NK-92 treated with Interleukin-12 subunit alpha and Interleukin-12 subunit beta, amount 100 ng/mL, for 24 hours (cell line): ENCODE measurements at places on chromosomes 4 and X.

DNA sequence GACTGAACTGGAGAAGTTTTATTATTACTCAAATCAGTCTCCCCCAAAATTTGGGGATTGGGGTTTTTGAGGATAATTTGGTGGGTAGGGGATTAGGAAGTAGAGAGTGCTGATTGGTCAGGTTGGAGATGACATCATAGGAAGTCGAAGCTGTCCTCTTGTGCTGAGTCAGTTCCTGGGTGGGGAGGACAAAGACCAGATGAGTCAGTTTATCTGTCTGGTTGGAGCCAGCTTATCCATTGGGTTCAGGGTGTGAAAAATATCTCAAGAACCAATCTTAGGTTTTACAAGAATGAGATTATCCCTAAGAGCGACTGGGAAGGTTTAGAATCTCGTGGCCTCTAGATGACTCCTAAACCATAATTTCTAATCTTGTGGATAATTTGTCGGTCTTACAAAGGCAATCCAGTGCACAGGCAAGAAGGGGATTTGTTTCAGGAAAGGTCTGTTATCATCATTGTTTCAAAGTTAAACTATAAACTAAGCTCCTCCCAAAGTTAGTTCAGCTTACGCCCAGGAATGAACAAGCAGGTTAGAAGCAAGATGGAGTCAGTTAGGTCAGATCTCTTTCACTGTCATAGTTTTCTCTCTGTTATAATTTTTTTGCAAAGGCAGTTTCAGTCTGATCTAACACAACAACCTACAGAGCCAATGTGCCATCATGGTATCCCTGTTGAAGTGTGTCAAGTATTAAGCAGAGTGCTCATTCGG lies 274.5 kb downstream of the SLC7A11 start:
- DNase-seq = no peak

DNA sequence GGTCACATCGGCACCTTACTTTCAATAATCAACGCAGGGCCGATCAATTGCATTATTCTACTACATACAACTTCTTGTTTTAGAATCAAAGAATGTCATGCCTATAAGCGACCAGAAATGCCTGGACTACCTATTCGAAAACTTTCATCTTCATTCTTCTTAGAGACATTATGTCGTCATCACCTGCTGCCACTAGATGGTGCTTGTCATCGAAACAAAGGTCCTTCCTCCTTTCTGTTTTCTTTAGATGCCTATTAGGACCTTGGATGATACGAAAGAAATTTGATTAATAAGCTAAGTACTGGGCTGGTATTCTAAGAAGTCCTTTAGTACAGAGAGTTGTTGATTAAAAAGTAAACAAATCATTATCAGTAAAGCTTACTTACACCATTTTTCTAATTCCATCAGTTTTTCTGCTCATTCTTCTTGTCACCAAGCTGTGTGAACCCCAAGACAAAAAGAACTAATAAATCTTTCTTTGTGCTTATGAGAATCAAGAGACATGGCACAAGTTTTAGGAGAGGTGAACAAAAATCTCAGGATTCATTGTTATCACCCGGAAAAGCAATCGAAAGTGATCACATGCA lies 154.5 kb upstream of the SLC4A4 start:
- no peak for DNase-seq

DNA sequence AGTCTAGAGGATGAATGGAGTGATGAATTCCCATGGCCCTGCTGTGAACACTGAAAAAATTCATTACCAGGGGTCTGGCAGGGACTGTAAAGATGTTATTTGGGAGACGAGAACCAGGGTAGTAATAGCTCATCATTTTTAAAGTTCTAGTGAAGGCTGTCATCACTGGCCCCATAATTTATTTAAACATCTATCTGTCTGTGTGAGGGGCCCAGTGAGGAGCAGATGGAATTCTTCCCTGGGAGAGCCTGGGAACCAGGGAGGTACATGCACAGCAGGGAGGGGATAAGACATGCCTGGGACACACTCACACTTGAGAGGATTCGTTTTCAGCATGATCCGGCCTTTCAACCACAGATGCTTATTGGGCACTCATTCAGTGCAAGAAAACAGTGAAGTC lies 162.0 kb downstream of the PDGFRA start:
- no peak for DNase-seq

DNA sequence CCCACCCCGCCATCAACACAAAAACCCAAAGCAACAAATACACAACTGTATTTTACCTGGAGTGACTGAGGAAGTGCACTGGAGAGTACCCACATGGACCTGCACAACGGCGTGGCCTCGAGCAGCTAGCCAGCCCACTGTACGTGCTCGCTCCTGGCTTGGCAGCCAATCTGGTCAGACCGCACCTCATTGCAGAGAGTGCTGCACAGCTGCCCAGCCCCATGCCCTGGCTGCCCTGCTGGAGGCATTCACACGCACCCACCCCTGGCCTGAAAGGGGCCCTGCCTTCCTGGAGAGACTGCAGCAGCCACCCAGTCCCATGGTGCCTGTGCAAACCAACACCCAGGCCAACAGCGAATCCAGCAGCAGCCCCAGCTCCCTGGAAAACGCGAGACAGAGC lies 116.3 kb downstream of the GALNTL6 start:
- DNase-seq = no peak

DNA sequence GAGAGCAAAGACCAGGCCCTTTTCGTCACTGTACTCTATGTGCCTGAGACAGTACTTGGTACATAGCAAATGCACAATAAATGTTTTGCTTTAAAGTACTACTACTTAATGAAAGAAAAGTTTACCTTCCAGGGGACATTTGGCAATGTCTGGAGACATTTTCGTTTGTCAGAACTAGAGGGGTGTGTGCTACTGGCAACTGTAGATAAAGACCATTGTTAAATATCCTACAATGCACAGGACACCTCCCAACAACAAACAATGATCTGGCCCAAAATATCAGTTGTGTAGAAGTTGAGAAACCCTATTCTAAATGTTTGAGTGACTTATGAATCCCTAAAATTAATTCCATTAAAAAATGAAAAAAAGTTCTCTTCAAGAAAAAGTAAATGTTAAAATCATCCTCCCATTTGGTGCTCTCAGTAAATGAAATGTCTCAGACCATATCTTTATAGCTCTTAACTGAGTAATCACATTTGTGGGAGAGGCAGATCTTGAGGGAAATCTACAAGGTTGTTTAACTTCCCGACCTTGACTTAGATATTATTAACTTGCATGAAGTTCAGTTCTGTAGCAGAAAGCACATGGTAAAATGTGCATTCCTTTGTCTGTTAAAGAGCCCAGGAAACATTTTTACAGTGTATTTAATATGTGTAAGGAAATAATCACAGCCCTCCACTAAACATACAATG lies 18.5 kb downstream of the EGFL6 start:
- DNase-seq = no peak

GRCh38 chr4:5996641-5997040 lies 21.6 kb downstream of the C4orf50 start:
- no peak for DNase-seq

DNA sequence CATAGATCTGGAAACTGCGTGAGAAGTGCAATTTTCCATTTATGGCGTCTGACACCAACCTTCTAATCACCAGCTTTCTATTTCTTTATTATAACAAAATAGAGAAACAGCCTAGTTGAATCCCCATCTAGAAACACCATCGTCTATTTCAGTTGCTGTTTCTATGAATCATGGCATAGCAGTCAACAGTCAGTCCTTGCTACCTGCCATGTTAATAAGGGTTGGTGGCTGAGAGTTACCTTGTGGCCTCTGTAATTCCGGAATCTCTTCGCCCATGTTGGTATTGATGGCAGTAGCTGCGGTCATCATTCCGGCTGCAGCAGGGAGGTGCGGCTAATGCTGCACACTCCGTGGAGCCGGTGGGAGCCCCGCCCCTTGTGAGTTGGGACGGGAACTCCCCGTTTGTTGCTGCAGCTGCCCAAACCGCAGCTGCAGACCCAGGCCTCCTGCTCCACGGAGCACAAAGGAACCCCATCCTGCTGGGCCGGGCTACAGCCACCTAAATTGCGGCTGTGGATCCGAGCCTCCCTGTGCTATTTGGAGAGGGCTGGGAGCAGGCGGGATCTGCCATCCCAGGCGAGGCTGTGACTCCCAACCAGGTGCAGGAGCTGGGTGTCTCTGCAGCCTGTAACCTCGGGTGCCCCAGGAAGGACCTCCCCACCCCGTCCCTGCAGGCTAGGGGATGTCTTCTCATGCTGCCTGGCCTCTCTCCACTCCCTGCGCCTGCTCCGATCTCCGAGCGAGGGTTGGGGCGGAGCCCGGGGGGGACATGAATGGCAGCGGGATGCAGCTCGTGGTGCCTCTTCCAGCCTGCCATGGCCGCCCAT lies 115.4 kb upstream of the STK26 start:
- DNase-seq = no peak

DNA sequence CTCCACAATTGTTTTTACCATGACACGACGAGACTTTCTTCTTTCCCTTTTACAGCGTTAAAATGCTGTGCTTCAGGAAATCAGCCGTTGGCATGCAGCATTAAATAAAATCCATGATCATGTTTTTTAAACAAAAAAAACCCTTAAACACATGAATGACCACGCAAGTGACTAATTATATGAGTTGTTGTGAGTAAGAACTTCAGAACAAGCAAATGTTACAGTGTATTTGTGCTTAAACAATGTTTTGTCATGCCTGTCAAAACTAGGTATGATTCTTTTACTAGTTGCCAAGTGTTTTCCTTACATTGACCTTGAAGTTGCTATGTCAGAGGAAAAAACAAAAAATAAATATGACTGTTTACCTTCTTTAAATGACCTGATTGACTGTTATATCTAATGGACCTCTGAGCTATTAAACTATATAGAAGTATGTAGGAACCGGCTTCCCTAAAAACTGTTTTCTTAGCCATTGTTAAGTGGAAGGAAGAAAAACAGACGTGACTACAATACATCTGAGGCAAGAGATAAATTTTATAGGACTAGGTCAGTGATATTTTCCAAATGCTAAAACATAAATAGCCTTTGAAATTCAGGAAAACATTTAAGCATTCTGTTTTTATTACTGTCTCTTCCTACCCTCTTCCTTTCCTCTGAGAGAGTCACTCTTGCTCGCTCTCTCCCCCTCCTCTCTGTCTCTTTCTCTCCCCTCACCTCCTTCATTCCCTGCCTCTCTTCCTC lies 197.1 kb downstream of the PALLD start:
- DNase-seq = no peak

GRCh38 chrX:51837921-51838320 lies 55.5 kb upstream of the MAGED1 start:
- DNase-seq = no peak

- peak; percentile 8 for DNase-seq
These were observed 10.9 kb downstream of the LRBA start for GRCh38 chr4:151004222-151004621.

- no peak for DNase-seq
These were observed 3.4 kb downstream of the ARX start for GRCh38 chrX:25012433-25012735.

GRCh38 chr4:135197641-135198040 lies 996.1 kb upstream of the PABPC4L start:
- DNase-seq = no peak

DNA sequence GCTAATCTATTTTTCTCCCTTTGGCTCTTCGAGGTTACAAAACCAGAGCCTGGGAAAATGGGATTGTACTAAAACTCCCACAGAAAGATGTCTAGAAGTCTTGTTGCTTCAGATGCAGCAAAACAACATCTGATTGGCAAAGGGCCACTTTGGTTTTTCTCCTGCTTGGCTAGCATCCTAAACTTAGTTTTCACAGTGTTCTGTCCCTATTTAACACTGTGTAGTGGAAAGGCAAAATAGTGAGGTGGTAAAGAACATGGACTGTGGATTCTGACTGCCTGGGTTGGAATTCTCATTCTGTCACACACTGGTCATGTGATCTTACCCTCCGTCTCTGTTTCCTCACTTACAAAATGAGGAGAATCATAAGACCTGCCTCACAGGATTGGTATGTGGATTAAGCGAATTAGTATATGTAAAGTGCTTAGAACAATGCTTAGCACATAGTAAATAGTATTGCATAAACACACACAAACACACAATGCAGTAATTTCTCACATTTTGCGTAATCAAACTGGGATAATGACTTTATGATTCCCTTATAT lies 23.5 kb downstream of the TIGD2 start:
- no peak for DNase-seq

DNA sequence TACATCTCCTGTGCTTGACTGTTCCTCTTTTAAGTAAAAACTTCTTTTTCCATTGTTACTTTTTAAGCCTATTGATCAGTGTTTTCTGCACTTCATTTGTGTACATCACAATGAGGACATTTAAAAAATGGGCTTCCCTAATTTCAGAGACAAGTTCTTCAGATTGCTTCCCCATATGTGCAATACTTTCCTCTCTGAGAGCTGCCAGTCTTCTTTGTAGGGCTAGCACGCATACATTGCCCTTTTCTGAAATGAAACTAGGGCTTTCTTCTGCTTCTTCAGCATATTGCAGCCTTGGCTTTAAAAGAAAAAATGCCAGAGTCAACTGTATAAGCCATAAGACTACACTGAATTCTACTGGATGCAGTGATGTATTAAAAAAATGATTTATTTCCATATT lies 37.8 kb downstream of the FAT4 start:
- DNase-seq = no peak

DNA sequence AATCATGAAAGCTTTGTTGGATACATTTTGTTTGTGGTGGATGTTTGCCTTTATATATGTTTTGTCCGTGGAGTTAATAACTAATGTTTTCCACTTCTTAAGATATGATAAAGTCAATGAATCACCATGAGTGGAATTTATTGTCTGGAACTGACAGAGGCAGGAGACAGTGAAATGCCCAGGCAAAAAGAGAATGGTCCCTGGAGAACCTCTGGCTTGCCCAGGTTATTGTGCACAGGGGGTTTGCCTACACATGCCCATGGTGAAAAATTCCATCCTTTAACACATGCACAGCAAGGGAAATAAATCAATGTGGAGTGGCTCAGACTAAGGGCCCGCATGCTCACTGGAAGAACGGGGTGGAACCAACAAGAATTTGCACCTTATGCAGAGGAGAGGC lies 964.3 kb upstream of the GRIA3 start:
- no peak for DNase-seq

- DNase-seq = no peak
These were observed at the start of gene CASP6 for GRCh38 chr4:109702950-109703663. Gene CASP6, minus strand, starts transcription at chr4:109703445. Its CDS starts 50 bp downstream, at chr4:109703395.

DNA sequence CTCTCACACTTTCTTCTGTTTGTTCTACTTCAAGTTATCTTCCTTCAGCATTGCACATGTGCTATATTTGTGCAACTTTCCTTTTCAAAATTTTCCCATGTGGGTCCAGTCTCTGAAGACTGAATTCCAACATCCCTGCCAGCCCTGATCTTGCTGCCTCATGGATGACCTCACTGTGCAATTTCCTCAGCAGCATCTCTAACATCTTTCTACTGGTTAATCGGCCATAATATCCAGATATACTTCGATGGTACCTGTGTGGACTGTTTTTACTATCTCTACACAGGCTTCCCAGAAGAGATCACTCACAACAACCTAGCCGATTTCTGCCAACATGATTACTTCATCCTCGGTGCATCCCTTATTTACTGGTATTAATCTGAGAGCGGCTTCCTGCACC lies 41.5 kb downstream of the GPM6A start:
- no peak for DNase-seq

GRCh38 chr4:26807330-26807729 lies 53.3 kb upstream of the STIM2 start:
- DNase-seq = no peak
